ENCODE measurements at places on chromosomes 16 and 17.

DNA sequence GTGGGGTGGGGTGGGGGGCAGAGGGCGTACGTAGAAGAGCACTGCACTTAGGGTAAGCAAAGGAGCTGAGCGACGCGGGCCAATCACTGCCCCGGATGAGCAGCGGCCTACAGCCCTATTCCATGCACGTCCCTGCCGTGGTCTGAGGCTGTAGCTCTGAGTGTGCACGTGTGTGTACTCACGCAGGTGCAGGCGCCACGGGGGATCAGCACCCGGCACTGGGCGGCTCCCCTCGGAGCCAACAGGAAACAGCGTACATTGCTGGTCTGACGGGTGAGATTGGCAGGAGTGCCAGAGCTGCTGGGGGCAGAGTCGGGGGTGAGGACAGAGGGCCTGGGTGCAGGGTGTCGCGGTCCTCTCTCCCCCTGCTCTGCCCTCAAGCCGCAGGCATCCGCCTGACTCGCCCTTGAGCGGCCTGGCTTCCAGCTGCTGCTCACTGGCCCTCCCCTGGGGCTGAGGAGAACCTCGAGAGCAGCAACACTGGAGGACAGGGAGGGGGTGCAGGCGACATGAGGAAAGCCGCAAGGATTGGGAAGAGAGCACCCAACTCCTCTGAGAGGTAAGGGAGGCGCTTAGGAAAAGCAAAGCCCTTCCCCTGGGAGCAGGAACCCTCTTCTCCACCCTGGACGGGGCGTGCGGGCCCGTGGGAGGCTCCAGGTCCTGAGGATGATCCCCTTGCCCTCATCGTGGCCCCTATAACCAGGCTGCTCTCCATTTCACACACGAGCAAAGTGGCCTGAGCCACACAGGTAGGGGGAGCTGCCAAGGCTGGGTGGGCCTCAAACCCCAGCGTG is 57.8 kb downstream of the ENGASE start:
- no peak for DNase-seq

- DNase-seq: no peak
These were observed 65.8 kb downstream of the DHRS7C start for GRCh38 chr17:9725575-9725974.

GRCh38 chr17:81448950-81449349 is 53.7 kb downstream of the BAHCC1 start:
- DNase-seq: no peak

DNA sequence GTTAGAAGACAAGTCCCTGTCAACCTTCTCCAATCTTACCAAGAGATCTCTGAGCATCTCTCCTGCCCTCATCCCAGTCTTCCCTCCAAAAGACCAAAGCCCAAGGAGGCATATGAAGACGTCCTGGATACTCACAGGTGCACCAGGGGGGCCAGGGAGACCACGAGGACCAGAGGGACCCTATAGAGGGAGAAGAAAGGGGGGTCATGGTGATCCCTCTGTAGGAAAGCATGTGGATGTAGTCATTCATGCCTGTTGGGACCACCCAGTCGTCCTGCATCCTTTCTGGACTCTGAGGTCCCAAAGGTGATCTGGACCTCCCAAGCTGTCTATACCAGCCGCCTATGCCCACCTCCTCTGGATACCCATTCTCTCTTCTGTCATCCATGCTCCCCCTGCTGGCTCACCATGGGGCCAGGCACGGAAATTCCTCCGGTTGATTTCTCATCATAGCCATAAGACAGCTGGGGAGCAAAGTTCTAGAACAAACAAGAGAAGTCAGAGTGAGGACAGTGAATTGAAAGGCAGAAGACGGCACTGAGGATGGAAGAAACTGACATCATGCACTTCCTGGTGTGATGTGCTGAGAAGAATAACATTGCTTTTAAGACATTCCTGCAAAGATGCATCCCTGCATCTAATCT is 3.3 kb downstream of the COL1A1 start:
- DNase-seq: peak; percentile 20

GRCh38 chr16:75282466-75283281 is 31.2 kb upstream of the BCAR1 start:
- peak; percentile 20 for DNase-seq

- DNase-seq: no peak
These were observed 337.9 kb downstream of the GRIN2A start for GRCh38 chr16:9844361-9844760.

DNA sequence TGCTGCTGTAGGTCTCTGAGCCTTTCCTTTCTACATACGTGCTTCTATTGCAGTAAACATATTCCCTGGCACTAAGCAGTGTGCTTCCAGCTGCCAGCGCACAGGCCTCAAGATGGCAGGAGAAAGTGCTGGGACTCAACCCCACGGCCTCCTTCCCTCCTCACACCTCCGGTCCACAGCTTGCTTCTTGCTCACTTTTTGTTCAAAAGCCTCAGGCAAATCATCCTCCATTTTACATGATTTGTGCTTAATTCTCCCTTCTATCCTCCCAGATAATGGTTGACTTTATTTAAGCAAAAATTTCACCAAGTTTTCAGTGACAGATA is 5.4 kb downstream of the CDK5R1 start:
- DNase-seq: no peak

GRCh38 chr16:89505204-89506112 is 2.7 kb upstream of the SPG7 start:
- DNase-seq: peak; percentile 24

- no peak for DNase-seq
These were observed 180.0 kb downstream of the BCAS3 start for GRCh38 chr17:60857556-60858080.

GRCh38 chr17:36657390-36657762 is 56.0 kb downstream of the MRM1 start:
- DNase-seq: no peak

GRCh38 chr17:2396568-2397246 is 4.2 kb downstream of the MNT start:
- DNase-seq: peak; percentile 39
